ENCODE measurements at places on chromosomes 6 and 20.

- DNase-seq: no peak
These were observed 192.2 kb downstream of the TPBG start for GRCh38 chr6:82555801-82556200.

DNA sequence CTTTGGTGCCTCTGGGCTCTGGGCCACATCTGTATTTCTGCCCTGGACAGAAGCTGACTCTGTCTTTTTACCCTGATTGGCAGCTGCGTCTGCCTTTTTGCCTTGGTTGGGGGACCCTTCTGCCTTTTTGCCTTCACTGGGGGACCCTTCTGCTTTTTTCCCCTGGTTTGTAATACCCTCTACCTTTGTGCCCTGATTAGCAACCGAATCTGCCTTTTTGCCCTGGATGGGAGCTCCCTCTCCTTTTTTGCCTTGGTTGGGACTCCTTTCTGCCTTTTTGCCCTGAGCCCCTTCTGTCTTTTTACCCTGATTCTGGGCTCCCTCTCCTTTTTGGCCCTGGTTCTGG lies 23.4 kb downstream of the RRBP1 start:
- no peak for DNase-seq

DNA sequence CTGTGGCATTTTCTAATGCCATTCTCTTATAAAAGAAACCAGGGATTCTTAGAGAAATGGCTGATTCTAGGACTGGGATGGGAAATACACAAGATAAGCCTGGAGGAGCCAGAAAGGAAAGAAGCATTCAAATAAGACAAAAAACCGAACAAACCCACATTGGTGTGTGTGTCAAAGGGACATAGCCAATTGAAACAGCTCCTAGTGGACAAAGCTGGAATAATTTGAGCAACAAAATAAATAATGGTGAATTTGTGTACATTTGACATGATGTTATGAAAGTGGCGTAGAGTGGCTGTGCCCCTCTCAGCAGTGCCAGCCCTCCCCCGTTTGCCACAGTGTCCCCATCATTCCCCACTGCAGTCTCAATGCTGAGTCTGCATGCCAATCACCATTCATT lies 55.5 kb downstream of the B3GAT2 start:
- no peak for DNase-seq

DNA sequence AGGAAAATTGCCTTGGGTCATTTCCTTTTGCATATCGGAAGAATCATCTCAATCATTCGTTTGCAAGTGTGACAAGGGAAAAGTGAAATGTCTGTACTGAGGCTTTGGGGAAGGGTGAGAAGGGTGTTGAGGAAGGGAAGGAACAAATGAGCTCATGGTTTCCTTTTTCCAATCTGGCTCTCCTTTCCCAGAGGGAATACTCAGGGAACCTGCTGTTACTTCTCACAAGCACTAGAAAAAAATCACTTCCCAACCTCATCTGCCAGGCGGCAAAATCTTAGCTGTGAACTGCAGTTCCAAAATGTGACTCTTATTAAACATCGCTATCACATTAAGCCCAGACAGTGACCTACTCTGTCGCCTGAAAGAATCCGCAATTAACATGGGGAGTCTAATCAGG lies 258.1 kb downstream of the ZNF217 start:
- DNase-seq: no peak

DNA sequence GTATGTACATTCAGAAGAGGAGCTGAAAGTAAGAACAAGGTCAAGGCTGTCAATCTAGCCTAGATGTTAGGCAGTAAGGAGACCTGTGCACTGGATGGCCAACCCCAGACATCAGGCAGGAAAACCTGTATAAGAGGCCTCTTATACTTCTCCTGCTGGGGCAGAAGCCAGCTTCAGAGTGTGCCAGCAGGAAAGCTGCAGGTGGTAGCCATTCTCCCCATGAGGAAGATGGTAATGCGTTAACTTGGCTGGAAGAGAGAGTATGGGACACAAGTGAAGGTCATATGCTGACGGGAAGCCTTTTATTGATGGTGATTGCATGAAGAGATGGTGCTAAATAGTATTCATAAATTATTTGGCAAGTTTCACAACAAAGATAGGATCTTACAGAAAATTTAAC lies 20.6 kb downstream of the NHLRC1 start:
- DNase-seq: no peak

DNA sequence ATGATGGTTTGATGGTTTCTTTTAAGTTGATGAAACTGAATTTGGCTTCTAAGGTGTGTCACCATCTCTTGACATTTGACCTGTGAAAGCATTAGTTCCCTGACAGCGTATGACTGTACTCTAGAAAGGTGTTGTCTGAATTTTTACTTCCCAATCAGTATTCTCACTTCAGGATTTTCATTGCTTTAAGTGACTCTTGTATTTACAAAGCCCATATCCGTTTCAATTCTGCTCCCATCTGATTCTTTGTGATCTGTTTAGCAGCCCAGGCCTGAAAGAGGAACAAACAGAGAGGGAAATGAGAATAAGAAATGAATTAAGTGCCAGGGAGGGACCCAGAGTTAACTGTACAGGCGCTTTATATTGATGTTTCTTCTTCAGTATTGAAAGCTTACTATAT lies 73.7 kb downstream of the FARS2 start:
- DNase-seq: no peak
